ENCODE measurements at places on chromosomes 3 and 15.

DNA sequence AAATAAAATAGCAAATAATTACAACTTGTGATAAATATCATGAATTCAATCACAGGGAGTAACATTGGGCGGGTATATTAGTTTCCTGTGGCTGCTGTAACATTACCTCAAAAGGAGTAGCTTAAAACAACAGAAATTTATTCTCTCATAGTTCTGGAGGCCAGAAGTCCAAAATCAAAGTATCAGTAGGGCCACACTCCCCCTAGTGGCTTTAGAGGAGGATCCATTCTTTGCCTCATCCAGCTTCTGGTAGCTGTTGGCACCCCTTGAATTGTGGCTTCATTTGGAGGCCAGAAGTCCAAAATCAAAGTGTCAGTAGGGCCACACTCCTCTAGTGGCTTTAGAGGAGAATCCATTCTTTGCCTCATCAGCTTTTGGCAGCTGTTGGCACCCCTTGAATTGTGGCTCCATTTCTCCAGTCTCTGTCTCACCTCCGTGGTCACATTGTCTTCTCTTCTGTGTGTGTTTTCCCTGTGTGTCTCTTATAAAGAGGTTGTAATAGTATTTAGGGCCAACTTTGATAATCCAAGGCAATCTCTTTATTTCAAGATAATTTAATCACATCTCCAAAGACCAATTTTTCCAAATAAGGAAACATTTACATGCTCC, 3.1 kb upstream of the CFAP20DC start:
- DNase-seq = no peak

DNA sequence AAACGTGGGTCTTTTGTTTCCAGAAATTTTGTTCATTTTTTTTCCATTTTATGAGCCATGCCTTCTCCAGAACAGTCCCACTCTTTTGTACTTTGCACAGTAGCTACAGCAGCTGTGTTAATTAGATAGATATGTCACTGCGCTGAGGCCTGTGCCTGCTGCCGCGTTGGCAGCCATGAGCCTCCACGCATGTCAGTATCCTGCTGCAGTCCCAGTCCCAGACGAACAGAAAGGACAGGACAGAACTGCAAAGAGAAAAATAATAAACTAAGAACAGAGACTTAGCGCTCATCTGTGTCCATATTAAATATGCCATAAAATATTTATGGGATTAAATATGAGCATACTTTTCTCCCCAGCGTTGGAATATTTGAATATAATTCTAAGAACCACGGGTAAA, 442.4 kb upstream of the RARB start:
- DNase-seq = no peak

DNA sequence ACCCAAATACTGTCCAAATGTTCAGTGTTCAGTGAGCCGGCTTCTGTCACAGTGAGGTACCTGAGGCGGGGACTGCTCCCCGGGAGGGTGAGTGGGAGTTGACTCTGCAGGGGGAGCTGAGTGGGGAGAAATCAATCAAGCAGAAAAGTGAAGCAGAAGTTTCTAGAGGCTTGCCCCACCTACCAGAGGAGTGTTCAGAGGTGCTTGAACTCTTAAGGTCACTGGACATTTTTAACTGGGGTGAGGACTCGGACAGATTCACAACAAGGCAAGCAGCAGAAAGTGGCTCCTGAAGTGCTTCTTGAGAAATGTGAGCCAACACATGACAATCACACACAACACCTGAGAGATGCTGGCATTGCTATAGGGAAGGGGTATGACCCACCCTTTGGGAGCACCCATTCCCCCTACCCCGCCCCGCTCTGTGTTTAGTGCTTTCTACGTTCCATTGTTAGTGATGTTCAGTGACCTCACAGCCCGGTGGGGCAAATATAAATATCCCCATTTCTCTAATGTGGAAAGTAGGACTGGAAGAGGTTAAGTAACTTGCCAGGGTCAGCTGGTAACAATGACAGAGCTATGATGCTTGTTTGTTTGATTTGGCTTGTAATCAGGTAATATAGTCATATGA, 48.6 kb upstream of the AKAP13 start:
- no peak for DNase-seq

DNA sequence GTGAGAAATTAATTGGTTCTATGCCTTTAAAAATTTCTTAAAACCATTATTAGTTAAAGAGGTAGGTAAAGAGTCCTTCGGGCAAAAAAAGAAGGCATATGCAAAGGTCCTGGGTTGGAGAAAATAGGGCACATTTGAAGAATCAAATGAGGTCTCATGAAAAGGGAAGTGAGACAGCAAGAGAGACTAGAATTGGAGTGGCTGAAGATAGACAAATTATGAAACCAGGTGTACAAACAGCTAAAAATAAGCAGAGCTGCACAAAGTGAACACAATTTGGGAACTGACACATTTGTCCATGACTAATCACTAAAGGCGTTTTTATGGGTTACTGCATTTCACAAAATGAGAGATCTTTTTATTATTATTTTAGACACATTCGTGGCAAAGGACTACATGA, 581.2 kb downstream of the PYDC2 start:
- DNase-seq = no peak

GRCh38 chr3:120641696-120642246, 40.3 kb downstream of the HGD start:
- DNase-seq = peak; percentile 68

DNA sequence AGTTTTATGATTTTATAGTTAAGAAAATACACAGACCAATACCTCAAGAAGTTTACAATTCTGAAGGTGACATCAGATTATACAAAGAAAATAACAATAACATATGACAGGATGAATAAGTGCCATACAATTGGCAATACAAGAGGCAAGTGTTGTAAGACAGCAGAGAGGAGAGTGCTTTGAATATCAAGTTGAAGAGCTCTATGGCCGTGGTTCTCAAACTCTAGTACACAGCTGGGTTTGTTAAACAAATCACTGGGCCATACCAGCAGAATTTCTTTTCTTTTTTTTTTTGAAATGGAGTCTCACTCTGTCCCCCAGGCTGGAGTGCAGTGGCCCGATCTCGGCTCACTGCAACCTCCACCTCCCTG, 167.1 kb upstream of the NECTIN3 start:
- DNase-seq = no peak

DNA sequence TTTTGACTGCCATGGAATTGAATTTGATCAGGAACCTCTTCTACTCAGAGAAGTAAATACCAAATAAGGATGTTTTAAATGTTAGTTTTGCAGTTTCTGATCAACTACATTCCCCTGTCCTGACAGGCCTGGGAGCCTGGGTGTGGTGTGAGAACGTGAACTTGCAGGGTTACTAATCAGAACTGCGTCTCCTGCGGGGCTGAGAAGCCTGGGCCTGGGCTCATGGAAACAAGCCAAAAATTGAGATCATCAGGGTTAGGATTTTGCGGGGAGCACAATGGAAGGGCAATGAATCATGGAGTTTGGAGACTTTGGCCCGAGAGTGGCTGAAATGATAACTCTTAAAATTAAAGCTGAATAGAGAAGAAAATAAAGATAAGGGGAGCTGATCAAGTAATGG, 47.8 kb upstream of the C3orf70 start:
- DNase-seq = no peak

GRCh38 chr3:4974154-4974553, 5.1 kb upstream of the BHLHE40 start:
- no peak for DNase-seq

GRCh38 chr3:195249858-195250464, 21.0 kb downstream of the XXYLT1 start:
- no peak for DNase-seq

DNA sequence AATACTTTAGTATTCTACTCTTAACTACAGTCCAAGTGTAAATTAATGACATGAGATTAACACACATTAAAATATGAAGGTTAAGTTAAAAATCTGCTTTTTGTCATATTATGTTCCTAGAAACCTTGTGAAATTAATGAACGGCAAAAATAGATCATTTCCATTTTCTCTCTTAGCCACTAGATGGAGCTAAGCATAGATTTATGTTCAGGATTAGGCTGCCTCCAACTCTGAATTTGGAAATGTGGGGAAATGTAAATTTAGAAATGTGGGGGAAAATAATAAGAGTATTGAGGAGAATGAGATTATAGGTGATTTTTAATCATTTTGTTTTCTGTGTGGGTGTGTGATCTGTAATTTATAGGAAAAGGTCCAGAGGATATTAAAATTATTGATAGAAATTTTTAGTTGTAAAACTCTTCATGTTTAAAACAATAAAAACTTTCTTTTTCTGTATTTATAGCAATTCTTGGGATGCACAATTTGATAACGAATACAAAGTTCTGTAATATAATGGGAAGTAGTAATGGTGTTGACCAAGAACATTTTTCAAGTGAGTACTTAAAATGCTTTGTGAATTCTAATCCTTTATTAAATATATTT, 59.2 kb downstream of the TMOD3 start:
- peak; percentile 53 for DNase-seq

- DNase-seq = no peak
These were observed 10.8 kb downstream of the GATA2 start for GRCh38 chr3:128482175-128482574.

DNA sequence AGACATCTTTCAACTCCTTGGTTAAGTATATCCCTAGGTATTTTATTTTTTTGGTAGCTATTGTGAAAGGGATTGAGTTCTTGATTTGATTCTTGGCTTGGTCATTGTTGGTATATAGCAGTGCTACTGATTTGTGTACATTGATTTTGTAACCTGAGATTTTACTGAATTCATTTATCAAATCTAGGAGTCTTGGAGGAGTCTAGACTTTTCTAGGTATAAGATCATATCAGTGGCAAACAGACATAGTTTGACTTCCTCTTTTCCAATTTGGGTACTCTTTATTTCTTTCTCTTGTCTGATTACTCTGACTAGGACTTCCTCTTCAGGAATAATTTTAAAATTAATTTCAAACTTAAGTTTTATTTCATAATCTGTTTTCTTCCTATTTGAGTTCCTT, 125.2 kb downstream of the OCA2 start:
- no peak for DNase-seq

GRCh38 chr3:123741041-123741511, 143.1 kb downstream of the MYLK start:
- no peak for DNase-seq

GRCh38 chr3:102400142-102400541, 34.7 kb upstream of the ZPLD1 start:
- no peak for DNase-seq

DNA sequence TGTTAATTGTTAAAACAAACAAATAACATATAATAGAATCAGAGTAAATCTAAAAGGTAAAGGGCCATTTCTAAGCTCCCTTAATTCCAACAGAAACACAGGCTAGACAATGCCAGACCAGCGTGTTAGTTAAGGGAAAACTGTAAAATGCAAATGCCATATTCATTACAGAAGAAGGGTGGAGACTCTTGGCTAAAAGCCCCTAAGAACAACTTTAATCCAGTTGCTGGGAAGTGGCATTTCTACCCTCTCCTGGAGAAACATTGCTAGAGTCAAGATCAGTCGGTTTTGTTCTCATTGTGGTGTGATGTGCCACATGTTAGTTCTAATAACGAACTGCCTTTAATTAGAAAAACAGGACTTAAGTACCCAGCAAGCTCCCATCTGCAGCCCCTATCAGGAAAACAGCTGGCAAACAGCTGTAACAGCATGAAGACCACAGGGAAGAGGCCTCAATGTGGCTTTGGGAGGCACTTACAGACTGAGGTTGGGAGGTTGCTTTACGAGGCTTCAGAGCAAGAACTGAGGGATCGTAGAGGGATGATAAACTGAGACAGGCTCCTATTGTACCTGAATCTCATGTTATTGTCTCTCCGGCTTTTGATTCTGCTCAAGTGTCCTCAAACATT, 1134.8 kb downstream of the ROBO1 start:
- no peak for DNase-seq

- DNase-seq = peak; percentile 72
These were observed 27.7 kb upstream of the LRRFIP2 start for GRCh38 chr3:37202035-37202434.

- DNase-seq = no peak
These were observed 112.0 kb upstream of the HACD2 start for GRCh38 chr3:123696808-123697207.

- DNase-seq = no peak
These were observed 219.2 kb upstream of the NAALADL2 start for GRCh38 chr3:174639970-174640369.

DNA sequence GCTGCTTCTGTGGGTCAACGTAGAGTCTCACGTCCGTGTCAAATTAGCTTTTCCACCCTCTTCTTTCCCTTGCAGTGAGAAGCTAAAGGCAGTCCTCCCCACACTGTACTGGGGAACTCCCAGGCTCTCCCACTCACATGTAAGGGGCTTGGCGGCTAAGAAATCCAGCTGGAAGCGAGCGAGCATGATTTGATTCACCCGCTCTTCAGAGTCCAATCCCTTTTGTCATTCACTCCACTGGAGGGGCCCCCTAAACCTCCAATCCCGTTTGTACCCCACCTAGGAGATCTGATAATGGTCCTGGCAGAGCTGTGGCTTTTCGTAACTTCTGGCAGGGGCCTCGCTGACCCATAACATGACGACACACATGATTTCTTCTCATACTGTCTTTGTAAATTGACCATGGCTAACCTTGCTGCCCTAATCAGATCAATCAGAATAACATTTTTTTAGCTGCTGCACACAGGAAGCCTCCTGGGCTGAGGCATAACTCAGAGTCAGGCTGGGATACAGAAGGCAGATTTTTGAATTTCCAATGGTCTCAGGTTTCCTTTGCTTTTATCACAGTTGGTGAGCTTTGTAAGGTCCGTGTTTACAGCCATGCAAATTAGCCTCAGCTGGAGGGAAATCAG, 235.2 kb downstream of the GREM1 start:
- DNase-seq = no peak

GRCh38 chr3:66625505-66626216, 124.8 kb upstream of the LRIG1 start:
- no peak for DNase-seq

- DNase-seq = no peak
These were observed 224.3 kb upstream of the SETMAR start for GRCh38 chr3:4078903-4079302.

GRCh38 chr15:91881569-91882297, 28.2 kb downstream of the SLCO3A1 start:
- DNase-seq = no peak

DNA sequence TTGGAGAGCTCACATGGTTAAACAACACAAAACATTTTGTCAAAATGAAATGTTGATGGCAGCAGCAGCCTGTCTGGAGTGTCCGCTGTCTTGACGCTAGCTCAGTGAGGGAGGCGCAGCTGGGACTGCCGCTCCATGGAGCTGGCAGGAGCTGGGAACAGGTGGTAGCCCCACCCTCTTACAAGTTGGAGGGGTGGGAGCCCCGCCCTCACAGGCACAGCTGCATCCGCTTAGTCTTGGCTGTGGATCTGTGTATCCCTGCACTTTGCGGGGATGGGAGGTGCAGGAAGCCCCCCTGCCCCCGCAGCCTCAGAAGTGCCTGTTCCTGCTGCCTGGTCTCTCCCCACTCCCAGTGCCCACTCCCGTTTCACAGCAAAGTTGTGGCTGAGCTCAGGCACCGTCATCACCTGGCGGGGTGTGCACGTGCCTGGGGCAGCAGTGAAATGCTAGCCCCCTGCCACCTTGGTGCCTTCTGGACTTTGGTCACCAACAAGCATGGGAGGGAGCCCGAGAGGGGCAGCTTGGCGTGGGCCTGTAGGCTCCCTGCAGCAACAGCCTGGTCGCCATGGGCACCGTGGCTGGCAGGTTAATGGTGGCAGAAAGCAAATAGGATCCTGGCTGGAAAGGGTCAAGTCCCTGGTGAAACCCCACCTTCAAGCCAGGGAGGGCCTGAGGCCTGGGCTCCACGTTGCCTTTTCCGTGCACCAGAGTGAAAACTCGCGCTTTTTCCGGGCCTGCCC, 53.8 kb upstream of the CADM2 start:
- no peak for DNase-seq

GRCh38 chr3:151639418-151639740, 94.3 kb upstream of the AADACL2 start:
- no peak for DNase-seq

GRCh38 chr3:136753326-136753939, 1.3 kb upstream of the STAG1 start:
- no peak for DNase-seq

- DNase-seq = no peak
These were observed 10.9 kb upstream of the CHAC1 start for GRCh38 chr15:40942337-40942854.

All from cerebellum (tissue), 4 donors.